Right atrium auricular region (tissue), 2 donors: ENCODE measurements at places on chromosomes 16 and 17. TPM values are rescaled to one million over a fixed set of nuclear protein-coding genes. Genes with fewer than 3 reads are reported as not detected.

GRCh38 chr16:34758835-34759234 is 1299.4 kb downstream of the TP53TG3F start:
- no peaks in the 10 kb centered on the region for H3K27me3 ChIP-seq
- no peaks in the 10 kb centered on the region for H3K36me3 ChIP-seq
- no peak overlapping the region for H3K27ac ChIP-seq
- DNase-seq: no peak
- no peaks in the 10 kb centered on the region for H3K4me1 ChIP-seq
- no peak overlapping the region for H3K4me3 ChIP-seq

GRCh38 chr16:85579191-85579590 is 33.9 kb upstream of the GSE1 start:
- no peak for DNase-seq
- H3K36me3 ChIP-seq: no peaks in the 10 kb centered on the region
- no peak overlapping the region for H3K4me3 ChIP-seq
- peaks cover 57% of the 10 kb centered on the region for H3K4me1 ChIP-seq
- no peak overlapping the region for H3K27ac ChIP-seq

DNA sequence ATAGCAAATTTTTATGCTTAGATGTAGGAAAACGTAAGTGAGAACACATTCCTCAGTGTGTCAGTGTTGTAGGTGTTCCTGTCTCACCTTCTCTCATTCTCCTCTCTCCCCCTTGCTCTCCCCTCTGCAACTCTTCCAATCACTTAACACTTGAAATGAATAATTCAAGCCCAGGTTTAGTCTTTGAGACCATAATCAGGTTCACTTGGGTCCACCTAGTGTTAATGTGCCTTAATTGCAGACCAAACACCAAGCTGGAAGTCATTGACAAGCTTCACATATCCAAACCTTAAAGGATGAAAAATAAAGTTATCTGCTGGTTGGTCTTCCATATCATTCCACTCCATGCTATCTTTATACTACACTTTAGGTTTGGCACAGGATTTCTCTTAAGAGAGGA is 37.0 kb downstream of the STXBP4 start:
- no peak overlapping the region for H3K4me3 ChIP-seq
- no peaks in the 10 kb centered on the region for H3K4me1 ChIP-seq
- no peak overlapping the region for H3K27ac ChIP-seq
- peaks cover 3% of the 10 kb centered on the region for H3K36me3 ChIP-seq
- no peak for DNase-seq

- no peak overlapping the region for H3K4me3 ChIP-seq
- peak overlapping the region; percentile 62 for H3K27ac ChIP-seq
Observed at GRCh38 chr16:48538746-48539484, 71.1 kb downstream of the N4BP1 start.

DNA sequence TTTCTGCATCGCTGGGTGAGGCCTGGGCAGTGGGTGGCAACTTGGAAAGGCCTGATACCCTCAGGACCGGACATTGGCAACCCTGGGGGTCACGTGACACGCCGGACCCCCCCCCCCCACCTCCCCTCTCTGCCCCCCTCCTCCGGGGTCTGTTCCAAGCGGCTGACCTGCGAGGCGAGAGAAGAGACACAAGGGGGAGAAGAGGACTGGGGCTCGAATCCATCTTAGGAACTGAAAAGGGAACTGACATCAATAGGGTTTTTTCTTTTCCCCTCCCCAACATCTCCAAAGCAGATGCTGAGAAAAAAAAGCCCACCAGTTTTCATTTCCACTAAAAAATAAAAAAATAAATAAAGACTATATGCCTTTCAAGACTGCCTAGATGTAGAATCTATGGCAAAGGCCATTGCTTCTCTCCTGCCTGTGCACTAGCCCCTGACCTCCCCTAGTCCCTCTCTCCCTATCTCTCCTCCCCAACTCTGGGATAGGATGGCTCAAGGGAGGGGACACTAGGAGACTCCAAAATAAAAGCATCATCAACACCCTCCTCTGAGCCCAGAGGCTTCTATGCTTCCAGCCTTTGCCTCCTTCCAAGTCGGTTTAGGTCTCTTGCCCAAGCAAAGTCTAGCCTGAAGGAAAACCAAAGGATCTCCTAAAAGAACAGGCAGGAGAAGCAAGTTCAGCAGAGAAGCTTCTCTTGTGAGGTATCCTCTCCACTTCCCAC is 7.7 kb upstream of the HOXB2 start:
- H3K36me3 ChIP-seq: no peaks in the 10 kb centered on the region
- H3K4me3 ChIP-seq: no peak overlapping the region
- no peak overlapping the region for H3K27ac ChIP-seq
- H3K27me3 ChIP-seq: peaks cover 4% of the 10 kb centered on the region
- no peak for DNase-seq

DNA sequence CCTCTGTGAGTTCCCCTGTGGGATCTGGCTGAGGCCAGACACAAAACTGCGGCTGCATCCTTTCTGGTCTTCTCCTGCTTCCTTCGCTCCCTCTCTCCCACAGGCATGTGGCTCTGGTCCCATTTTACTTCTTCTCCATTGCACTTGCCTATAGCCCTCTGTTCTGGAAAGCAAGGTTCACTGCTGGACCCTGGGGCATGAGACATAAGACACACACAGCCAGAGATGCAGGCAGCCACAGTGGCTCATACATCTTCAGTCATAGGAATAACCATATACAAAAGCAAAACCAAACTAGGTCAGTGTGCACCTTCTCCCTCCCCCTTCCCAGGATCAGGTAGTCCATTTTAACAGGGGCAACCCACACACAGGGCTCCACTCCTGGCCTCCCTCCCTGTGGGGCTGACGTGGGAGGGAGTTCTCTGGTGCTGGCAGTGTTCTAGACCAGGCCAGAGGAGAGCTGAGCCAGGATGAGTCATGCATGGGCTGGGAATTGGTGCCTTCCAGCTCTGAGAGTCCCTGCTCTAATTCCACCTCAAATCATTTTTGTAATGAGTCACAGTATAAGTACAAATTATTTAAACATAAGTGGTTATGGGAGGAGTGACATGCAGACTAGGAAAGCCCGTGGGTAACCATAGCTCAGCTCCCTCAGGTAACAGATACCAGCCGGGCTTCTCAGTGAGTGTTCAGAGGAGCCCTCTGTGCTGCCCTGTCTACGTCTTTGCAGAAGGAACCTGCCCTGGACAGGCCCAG is 58.0 kb downstream of the ASIC2 start:
- peaks cover 23% of the 10 kb centered on the region for H3K4me1 ChIP-seq
- peak; percentile 74 for DNase-seq
- no peak overlapping the region for H3K27ac ChIP-seq

- no peak overlapping the region for H3K4me3 ChIP-seq
- no peaks in the 10 kb centered on the region for H3K36me3 ChIP-seq
- DNase-seq: no peak
- no peaks in the 10 kb centered on the region for H3K4me1 ChIP-seq
- H3K27me3 ChIP-seq: no peaks in the 10 kb centered on the region
Observed at GRCh38 chr17:3256575-3256974, 41.6 kb downstream of the OR3A1 start.

MPHOSPH6 gene
- 9.4 TPM for total RNA-seq

PPP1R1B gene
- total RNA-seq: 6.7 TPM
